ENCODE measurements at places on chromosomes 6 and 20.

GRCh38 chr6:13813621-13814175 lies 659 bp downstream of the MCUR1 start:
- no peaks in the 10 kb centered on the region for H3K27me3 ChIP-seq
- peak overlapping the region; percentile 91 for H3K4me3 ChIP-seq
- peak; percentile 84 for DNase-seq
- H3K4me1 ChIP-seq = no peaks in the 10 kb centered on the region

GRCh38 chr6:170487707-170488329 lies 65.3 kb downstream of the PSMB1 start:
- H3K4me1 ChIP-seq = peaks cover 2% of the 10 kb centered on the region
- H3K27ac ChIP-seq = no peak overlapping the region
- peaks cover 22% of the 10 kb centered on the region for H3K27me3 ChIP-seq
- no peaks in the 10 kb centered on the region for H3K36me3 ChIP-seq

DNA sequence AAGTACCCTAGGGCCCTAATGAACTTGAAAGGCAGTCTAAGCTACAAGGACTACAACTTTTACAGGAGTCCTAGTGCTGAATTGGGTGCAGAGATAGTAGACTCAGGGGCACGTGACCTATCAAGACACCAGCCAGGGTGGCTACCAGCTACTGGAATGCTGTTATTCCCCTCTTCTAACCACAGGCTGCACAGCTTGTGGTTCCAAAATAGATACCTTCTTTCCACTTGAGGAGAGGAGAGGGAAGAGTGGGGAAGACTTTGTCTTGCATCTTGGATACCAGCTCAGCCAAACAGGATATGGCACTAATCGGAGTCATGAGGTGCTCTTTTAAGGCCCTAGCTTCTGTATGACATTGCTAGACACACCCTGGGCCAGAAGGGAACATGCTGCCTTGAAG lies 60.0 kb upstream of the MTRF1L start:
- H3K4me1 ChIP-seq = peaks cover 2% of the 10 kb centered on the region
- H3K27ac ChIP-seq = no peak overlapping the region
- H3K36me3 ChIP-seq = no peaks in the 10 kb centered on the region
- no peak overlapping the region for H3K4me3 ChIP-seq

DNA sequence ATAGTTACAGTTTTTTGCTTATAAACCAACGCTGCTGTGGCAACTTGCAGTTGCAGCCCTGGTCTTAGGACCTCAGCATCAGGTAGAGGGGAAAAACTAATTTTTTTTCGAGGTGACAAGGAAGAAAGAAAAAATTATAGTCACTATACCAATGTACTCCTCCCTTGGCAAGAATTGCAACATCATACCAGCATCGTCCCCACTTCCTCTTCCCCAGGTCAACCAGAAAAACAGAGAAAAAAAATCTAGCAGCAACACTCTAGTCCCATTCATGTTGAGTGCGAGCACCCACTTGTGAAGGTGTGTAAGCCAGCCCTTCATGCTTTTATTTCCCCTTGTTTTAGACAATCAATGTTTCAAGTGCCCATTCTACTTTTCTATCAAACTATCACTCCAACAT lies 13.1 kb upstream of the DCBLD1 start:
- H3K27ac ChIP-seq = no peak overlapping the region
- no peaks in the 10 kb centered on the region for H3K27me3 ChIP-seq
- H3K4me3 ChIP-seq = no peak overlapping the region
- H3K4me1 ChIP-seq = no peaks in the 10 kb centered on the region
- H3K36me3 ChIP-seq = no peaks in the 10 kb centered on the region
- DNase-seq = no peak

DNA sequence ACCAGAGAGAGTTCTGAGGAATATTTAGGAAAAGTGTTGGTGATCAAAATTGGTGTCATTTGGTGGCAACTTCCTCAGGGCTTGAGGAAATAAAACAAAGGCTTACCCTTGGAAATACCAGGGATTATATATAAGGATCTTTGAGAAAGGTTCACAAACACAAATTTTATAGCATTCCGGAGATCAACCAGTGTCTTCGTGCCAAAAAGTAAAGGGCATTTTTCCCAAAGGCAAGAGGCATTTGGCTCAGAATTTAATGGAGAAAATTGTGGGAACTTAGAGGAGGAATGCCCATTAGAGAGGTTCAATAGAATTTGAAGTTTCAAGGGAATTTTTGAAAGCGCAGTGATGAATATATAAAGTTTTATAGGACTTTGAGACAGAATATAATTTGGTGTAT lies 179.5 kb downstream of the FUT9 start:
- no peak overlapping the region for H3K4me3 ChIP-seq
- H3K36me3 ChIP-seq = no peaks in the 10 kb centered on the region
- no peaks in the 10 kb centered on the region for H3K27me3 ChIP-seq
- no peak for DNase-seq
- no peak overlapping the region for H3K27ac ChIP-seq

GRCh38 chr6:135439549-135439948 lies 58.0 kb downstream of the AHI1 start:
- no peaks in the 10 kb centered on the region for H3K27me3 ChIP-seq
- H3K4me3 ChIP-seq = no peak overlapping the region
- peaks cover 63% of the 10 kb centered on the region for H3K36me3 ChIP-seq
- no peak for DNase-seq

GRCh38 chr6:167044696-167045095 lies 45.5 kb downstream of the CEP43 start:
- DNase-seq = no peak
- no peak overlapping the region for H3K4me3 ChIP-seq
- H3K36me3 ChIP-seq = peaks cover 20% of the 10 kb centered on the region
- H3K27me3 ChIP-seq = no peaks in the 10 kb centered on the region

- no peaks in the 10 kb centered on the region for H3K27me3 ChIP-seq
- DNase-seq = no peak
- H3K36me3 ChIP-seq = no peaks in the 10 kb centered on the region
- no peak overlapping the region for H3K27ac ChIP-seq
- H3K4me1 ChIP-seq = no peaks in the 10 kb centered on the region
These were observed 74.4 kb downstream of the OPRM1 start for GRCh38 chr6:154113392-154113791.

All from mesenchymal stem cell (in vitro differentiated cells and primary cell).